ENCODE measurements at places on chromosomes 7 and 10. TPM values are rescaled to one million over a fixed set of nuclear protein-coding genes. Genes with fewer than 3 reads are reported as not detected.

The UCMA gene
- total RNA-seq = not detected

The LMBR1 gene
- total RNA-seq = 51.6 TPM

The ITGA8 gene
- total RNA-seq = 1.3 TPM

The LOXL4 gene
- total RNA-seq = 32.9 TPM

The AKR1C8 gene
- total RNA-seq = not detected

The WNT8B gene
- total RNA-seq = not detected

The GIMAP8 gene
- total RNA-seq = 0.09 TPM

The GJD4 gene
- not detected for total RNA-seq

The SEMA3A gene
- total RNA-seq = 51.4 TPM

The ITPRID1 gene
- total RNA-seq = not detected

The ASNS gene
- total RNA-seq = 41.1 TPM

The MIOS gene
- total RNA-seq = 22.8 TPM

The SKAP2 gene
- total RNA-seq = 8.5 TPM

The HEPACAM2 gene
- under 0.01 TPM for total RNA-seq

The RNF148 gene
- 0.74 TPM for total RNA-seq

The GRID2IP gene
- not detected for total RNA-seq

The DGKI gene
- total RNA-seq = 4.0 TPM

The IQUB gene
- total RNA-seq = 0.43 TPM

The NEUROD6 gene
- not detected for total RNA-seq

The GRB10 gene
- 28.8 TPM for total RNA-seq

The TUBB8 gene
- total RNA-seq = under 0.01 TPM

The TAS2R41 gene
- total RNA-seq = not detected
